ENCODE measurements at places on chromosomes 16 and 17. TPM values are rescaled to one million over a fixed set of nuclear protein-coding genes. Genes with fewer than 3 reads are reported as not detected.

DNA sequence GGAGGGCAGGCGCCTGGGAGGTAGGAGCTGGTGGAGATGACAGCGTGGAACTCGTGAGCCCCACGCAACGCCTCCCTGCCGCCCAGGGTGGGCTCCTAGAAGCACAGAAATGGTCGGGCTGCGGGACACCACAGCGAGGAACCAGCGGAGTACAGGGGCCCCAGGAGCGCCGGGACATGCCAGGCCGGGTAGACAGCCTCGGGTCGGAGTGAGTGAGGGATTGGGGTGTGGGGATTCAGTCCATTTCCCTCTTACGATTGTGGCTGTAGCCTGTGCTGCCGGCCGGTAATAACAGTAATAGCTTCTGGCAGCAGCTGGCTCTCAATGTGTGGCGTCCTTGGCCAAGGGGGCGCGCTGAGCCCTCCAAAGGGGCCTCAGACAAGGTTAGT lies 12.2 kb upstream of the CES3 start:
- DNase-seq: no peak

DNA sequence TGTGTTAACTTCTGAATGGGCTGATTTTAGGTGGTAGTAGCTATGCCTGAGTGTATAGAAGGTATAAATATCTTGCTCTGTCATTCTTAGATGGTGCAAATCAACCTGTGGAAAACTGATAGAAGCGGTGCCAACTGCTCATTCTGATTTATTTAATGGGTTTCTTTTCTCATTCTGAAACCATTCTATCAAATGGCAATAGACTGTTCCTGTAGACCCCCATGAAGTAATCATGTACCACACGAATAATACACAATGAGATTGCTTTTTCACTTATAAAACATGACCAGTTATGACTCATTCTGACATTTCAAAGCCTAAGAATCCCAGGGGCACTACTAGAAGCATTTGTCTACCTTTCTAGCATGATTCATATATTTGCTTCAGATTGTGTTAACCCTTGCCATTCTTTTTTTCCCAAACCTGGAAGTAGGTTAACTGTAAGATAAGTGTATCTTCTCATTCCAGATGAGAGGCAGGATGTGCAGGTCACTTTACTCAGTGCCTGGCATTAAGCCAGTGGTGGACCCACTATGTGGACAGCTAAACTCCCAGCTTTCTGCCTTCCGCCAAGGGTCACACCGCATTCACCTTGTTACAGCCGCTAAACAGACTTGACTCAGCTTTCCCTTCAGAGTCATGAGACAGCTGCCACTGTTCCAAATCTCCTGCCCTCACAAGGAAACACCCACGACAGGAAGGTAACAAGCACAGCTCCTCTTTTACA lies 16.4 kb upstream of the SLC16A11 start:
- no peak for DNase-seq

GRCh38 chr17:13387952-13388351 lies 213.8 kb downstream of the HS3ST3A1 start:
- DNase-seq: no peak

GRCh38 chr17:82334622-82335394 lies 1.2 kb upstream of the SECTM1 start:
- DNase-seq: no peak

The CMTR2 gene
- polyA plus RNA-seq: 9.6 TPM

DNA sequence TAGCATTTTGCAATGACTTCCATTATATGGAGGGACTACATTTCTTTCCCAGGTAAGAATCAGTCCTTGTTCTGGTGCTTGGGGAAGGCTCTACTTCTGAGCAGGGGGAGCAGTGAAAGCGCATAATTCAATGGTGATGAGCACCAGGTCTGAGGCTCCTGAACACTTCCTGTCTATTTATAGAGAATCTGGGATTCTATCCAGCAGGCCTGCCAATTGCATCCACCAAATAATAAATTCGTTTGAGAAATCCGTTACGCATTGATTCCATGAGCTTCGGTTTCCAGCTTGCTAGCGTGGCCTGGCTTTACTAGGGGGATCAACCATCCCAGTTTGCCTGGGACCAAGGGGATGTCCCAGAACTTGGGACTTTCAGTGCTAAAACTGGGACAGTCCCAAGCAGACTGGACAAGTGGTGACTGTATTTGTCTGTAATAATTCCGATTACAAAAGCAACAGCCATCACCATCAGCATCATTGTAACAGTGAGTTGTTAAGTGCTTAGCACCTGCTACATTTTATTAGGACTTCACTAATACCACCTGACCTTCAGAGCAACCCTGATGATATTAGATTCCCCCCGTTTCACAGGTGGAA lies 349.9 kb downstream of the MAF start:
- DNase-seq: no peak

- no peak for DNase-seq
Measured at GRCh38 chr16:70730031-70730430, 44.2 kb upstream of the MTSS2 start.

DNA sequence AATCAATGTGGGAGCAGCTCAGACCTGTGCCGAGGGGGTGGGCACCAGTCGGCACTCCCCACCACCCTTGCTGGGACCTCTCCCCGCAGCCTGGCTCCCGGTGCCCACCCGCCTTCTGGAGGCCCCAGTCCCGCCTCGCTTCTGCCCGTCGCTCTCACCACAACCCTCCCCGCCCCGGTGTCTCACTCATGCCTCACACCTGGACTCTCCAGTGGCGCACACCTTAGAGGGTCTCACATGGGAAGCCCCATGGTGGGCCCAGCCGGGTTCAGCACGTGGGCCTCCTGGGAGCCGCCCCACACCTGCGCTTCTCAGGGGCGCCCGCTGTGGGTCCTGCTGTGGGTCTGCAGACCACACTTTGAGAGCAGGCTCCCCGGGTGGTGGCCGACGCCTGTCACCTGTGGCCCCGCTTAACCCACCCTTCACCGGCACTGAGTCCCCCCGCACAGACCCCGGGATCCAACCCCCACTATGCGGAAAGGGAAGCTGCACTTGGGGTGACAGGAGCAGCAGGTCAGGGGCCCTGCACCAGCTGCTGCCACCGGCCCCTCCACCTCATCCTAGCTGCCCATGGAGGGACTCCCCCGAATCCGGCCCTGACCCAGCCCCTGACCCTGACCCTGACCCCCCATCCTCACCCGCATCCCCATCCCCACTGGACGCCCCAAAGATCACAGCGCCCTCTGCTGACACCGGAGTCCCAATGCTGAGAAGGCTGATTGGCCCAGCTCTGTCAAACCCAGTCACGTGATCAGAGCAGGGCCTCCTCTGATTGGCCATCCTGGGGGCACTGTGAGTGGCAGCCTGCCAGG lies 27.4 kb upstream of the SLC38A10 start:
- peak; percentile 94 for DNase-seq

- DNase-seq: no peak
Measured at GRCh38 chr16:7839568-7839967, 506.9 kb downstream of the RBFOX1 start.

GRCh38 chr16:11242658-11243057 lies 13.3 kb downstream of the SOCS1 start:
- no peak for DNase-seq

DNA sequence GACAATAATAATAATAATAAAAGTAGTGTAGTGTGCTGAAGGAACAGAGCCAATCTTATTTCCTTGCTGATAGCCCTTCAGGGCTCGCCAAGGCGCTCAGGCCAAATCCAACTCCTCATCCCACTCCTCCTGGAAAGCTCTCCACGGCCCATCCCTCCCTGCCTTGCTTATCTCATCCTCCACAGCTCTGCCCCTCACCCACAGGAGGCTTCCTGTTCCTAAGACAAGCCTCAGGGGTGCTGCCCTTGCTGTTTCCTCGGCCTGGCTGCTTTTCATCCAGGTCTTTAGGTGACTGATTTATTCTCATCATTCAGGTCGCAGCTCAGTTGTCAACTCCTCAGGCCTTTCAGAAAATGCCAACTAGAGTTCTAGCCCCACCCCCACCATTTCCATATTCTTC lies 11.2 kb downstream of the GTF3C1 start:
- no peak for DNase-seq

The DPEP2 gene
- not detected for polyA plus RNA-seq

The MPO gene
- not detected for polyA plus RNA-seq

The P2RX1 gene
- not detected for polyA plus RNA-seq

GRCh38 chr16:49484451-49484849 lies 110.8 kb downstream of the C16orf78 start:
- DNase-seq: peak; percentile 95

GRCh38 chr17:78429618-78429995 lies 51.2 kb downstream of the PGS1 start:
- no peak for DNase-seq

GRCh38 chr16:26909623-26910022 lies 157.1 kb upstream of the C16orf82 start:
- no peak for DNase-seq

GRCh38 chr17:76077584-76078110 lies 1.3 kb upstream of the ZACN start:
- DNase-seq: peak; percentile 80

- DNase-seq: no peak
Measured at GRCh38 chr16:60302676-60303075, 1568.6 kb upstream of the GOT2 start.

- no peak for DNase-seq
Measured at GRCh38 chr17:28391401-28391800, 14.6 kb downstream of the SLC46A1 start.

DNA sequence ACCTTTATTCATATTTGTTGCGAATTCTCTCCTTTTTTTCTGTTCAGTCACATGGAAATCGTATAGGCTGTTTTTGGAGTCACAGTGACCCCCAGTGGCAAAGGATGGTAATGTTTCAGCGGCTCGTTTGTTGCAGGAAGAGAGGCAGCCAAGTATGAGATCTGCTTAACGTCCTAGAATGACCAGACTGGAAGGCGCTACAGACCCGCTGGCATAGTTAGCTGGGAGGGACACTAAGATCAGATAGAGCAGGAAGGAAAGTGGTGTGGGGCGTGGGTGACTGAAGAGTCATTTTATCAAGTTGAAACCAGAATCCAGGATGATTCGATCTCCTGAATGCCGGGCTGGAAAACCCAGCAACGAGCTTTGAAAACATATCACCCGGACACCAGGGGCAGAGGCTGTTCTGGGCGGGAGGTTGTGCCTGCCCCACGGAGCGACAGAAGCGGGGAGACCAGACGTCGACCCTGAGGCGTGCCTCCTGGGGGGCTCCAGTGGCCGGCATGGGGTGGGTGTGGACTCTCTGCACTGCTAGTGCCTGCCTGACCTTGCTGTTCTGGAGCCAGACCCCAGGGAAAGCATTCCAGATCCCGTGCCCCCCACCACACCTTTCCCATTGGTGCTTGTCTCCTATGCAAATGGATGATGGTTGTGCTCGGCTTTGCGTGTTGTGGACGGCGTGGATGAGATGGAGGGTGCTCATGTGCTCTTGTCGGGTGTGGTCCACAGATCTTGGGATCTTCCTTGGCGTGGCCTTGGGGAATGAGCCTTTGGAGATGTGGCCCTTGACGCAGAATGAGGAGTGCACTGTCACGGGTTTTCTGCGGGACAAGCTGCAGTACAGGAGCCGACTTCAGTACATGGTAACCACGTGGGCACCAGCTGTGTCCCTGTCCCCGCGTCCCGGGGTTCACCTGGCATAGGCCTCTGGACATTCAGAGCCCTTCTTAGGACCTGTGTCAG lies 7.7 kb downstream of the IL34 start:
- peak; percentile 83 for DNase-seq

The CDK12 gene
- 11.6 TPM for polyA plus RNA-seq

DNA sequence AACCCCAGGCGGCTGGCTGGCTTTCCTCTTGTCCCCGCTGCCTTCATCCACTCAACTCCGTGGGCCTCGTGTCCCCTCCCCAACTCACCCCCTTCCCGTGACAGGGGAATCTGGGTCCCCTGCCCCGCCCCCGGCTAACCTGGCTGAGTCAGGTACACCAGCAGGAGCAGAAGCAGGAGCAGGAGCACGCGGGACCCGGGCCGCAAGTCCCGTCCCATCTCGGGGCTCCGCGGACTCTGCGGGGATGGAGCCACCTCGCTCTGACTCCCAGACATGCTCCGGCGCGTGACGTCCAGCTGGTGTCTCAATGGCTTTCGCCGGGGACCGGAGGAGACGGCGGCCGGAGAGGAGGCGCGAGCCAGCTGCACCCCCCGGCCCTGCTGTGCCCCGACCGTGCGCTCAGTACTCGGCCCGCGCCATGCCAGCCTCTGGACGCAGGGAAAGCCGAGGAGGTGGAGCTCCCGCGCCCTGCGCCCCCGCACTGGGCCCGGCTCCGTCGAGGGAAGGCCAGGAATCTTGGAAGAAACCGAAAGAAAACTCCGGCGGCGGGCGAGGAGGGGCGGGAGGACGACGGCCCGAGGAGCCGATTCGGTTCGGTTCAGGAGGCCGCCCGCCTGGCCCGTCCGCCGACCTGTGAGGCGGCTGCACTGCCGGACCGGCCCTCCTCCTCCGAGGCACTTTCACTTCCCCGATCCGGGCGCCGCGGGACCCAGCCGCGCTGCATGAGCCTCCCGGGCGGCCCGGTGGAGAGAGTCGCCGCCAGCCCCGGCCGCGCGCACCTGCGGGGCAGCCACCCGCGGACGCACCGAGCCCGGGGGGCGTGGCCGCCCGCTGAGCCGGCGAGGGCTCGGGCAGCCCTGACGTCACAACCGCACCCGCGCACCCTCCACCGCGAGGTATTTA lies at the start of the genes CXCL16 and ZMYND15:
Gene CXCL16, minus strand, starts transcription at position 807 of the 903 bp plus-strand sequence. Its CDS starts 589 bp downstream, at position 218.
Gene ZMYND15, plus strand, starts transcription at position 712 of the 903 bp plus-strand sequence. CDS start 716 bp downstream, outside the sequence.
- peak; percentile 79 for DNase-seq

GRCh38 chr17:77210331-77210730 lies 69.6 kb downstream of the SEC14L1 start:
- DNase-seq: no peak

GRCh38 chr16:17469741-17470181 lies 999 bp downstream of the XYLT1 start:
- peak; percentile 55 for DNase-seq

- peak; percentile 49 for DNase-seq
Measured at GRCh38 chr17:7651097-7651664, 455 bp downstream of the ATP1B2 start.

DNA sequence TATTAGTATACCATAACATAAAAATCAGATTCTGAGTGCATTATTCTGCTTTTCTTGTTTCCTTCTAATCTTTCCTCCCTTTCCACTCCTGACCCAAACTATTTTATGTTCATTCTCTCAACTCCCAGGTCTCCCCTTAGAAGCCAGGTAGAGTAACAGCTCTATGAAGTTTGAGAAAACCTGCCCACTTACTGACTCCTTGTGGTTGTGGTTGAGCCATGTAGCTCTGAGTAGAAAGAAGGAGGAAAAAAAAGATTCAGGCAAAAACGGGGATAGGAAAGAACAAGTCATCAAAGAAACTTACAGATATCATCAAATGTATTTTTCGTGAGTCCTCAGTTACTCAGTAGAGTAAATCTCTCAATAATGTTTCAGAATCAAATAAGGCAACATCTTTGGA lies 216.7 kb downstream of the PMP22 start:
- no peak for DNase-seq
